ENCODE measurements at places on chromosomes 4 and X.

GRCh38 chr4:73919691-73920090 is 50.5 kb downstream of the CXCL1 start:
- no peak for DNase-seq

GRCh38 chr4:165209796-165210195 is 2.4 kb downstream of the KLHL2 start:
- no peak for DNase-seq

- no peak for DNase-seq
These were observed 1982.5 kb downstream of the ARAP2 start for GRCh38 chr4:34261799-34262314.

DNA sequence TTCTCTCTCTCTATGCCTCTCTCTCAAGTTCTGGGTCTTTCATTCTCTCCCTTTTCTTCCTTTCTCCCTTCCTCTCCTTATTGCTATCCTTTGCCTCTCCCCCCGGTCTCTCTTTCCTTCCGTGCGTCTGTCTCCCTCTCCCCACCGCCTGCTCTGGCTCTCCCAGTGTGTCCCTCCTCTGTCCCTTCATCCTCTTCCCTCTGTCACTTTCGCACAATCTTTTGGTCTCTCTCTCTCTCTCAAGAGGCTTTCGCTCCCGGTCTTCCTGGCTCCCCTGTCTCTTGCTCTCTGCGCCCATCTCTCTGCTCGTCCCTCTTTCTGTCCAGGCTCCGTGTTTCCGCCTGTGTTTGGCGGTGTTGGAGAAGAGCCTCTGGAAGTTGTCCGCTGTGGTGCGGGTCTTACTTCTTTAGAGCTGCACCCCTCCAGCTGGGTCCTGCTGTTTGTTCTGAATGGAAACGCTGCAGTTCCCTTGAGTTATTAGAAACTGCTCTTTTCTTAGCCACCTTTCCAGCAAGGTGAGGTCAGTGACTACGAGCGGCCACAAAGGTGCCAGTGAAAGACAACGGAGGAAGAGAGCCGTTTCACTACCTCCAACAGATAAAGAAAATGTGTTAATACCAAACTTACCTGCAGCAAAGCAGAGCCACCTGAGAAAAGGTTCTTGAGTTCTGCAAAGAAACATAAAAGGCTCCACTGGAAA is 1.1 kb downstream of the BMPR1B start:
- DNase-seq, result peak; percentile 29

GRCh38 chr4:88219099-88219498 is 60.7 kb upstream of the ABCG2 start:
- no peak for DNase-seq

- DNase-seq, result no peak
These were observed 157.7 kb downstream of the SMIM20 start for GRCh38 chr4:26071688-26072087.

DNA sequence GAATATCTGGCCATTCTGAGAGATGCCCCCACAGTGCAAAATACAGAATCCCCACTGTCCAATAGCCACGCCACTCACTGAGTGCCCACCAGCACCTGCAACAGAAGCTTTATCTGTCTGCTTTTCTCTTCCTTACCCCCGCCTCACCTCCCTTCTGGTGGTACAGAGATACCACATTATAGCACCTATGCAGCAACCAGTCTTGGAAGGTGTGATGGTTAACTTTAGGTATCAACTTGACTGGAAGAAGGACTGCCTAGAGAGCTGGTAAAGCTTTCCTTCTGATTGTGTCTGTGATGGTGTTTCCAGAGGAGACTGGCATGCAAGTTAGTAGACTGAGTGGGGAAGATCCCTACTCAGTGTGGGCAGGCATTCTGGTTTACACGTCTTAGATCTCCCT is 61.8 kb upstream of the TXK start:
- no peak for DNase-seq

- no peak for DNase-seq
These were observed 98.4 kb downstream of the AREG start for GRCh38 chr4:74543231-74543781.

GRCh38 chr4:53863158-53863557 is 201.2 kb downstream of the CHIC2 start:
- DNase-seq, result no peak

DNA sequence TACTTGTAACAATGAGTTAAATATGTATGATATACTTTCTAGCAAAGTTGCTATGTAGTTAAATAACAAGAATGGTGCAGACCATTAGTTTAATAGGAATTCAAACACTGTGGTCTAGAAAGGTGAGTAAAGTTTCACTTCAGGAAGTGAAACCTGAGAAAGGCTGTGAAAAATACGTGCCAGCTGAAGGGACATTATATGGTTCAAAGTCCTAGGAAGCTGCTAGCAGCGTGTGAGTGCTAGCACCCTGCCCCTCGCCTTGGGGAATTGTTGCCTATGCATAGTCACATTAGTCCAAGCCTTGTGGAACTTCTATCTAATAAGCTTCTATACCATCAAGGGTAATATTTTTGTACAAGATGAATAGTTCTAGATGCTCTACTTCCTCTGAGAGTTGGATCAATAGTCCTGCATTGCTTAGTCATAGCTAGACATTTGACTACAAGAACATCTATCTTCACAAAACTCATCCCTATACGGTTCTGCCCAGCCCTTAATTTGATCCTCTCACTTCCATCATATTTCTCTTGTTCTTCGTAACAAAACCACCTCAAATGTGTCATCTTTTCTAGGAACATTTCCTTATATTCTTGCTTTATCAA is 45.8 kb upstream of the ARSJ start:
- no peak for DNase-seq

DNA sequence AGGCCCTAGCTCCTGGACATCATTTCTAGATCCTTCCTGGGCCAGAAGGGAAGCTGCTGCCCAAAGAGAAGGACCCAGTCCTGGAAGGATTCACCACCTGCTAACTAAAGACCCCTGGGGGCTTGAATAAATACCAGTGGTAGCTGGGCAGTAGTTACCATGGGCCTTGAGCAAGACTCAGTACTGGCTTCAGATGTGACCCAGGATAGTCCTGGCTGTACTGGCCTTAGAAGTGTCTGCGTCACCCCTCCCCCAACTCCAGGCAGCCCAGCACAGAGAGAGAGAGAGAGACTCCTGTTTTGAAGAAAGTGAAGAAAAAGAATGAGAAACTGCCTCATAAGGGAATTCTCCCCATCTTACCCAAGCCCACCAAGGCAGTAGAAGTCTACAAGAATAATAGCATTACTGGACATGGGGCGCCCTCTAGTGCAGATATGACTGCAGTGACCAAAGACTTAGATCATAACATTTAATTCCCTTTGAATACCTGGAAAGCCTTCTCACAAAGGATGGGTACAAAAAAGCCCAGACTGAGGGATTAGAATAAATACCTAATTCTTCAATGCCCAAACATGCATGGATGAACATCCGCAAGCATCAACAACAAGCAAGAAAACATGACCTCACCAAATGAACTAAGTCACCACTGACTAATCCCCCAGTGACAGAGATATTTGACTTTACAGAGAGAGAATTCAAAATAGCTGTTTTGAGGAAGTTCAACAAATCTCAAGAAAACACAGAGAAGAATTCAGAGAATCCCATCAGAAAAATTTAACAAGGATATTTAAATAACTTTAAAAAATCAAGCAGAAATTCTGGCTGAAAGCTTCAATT is 171.8 kb downstream of the HNRNPD start:
- no peak for DNase-seq

DNA sequence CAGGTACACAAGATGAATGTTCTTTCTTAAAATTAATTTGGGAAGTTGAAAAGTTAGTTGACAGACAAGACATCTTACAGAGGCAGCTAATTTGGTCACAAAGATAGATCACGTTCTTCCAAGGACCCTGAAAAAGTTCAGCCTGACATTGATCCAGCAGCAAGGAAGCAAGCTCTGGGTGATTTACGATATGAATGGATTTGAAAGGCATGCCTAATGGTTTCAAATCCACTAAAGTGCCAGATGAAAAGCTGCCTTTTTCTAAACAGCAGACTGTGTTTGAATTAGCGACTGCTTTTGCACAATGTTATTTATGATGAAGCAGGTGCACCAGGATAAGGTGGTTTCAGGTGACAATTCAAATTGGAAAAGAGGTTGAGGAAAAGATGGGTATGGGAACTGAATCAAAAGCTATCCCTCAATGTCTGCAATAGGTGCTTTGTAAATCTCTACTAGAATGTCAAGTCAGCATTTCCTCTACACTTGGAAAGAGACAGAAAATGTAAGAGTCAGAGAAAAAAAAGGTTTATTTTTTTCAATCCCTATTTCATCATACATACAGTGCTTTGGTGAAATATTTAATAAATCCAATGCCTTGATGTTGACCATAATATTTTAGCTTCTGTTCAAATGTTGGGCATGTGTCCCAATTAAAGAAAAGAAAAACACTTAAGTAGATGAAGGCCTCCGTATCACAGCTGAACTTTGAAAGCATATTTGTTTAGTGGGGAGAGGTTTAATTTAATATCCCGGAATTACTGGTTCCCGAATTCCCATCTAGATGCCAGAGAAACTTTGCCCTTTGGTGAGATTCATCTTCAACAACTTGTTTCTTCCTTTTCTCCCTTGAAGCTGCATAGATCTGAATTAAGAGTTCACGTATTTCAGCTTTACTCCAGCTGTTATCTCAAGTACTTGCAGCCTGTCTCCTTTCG is 6.0 kb downstream of the RASGEF1B start:
- no peak for DNase-seq

DNA sequence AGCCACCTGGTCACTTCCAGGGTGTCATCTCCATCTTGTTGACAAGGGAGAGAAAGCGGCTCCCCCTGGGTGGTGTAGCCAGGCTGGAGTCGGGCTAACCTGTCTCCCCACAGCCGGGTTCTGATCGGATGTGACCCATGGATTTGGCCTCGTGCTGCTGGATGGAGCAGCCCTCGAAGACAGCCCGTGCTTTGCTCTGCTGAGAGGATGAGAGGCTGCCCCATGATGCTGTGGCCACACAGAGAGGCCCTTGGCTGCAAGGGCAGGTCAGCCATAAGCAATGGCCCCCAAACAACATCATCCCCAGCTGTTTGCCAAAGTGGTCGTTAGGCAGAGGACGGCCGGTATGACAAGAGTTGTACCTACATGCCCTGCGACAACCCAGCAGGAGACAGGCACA is 106.6 kb downstream of the HMX1 start:
- DNase-seq, result no peak

DNA sequence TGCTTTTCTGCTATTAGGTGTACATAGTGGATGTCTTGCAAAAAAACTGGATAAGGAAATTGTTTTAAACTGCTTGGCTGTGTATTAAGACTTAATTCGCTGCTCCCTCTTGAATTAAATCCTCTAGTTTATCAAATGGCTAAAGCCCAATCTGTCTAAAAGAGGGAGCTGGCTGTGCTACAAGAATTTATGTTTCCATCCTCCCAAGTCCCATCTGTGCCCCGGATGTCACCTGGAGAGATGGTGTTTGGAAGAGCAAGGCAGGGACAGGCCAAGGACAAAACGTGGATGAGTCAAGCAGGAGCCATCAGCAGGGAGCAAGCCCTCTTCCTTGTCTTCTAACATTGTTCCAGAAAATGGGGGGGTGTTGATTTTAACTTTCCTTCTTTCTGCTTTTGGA is 171.3 kb upstream of the LCORL start:
- DNase-seq, result no peak

- no peak for DNase-seq
These were observed 168.5 kb upstream of the LDB2 start for GRCh38 chr4:17066972-17067371.

- no peak for DNase-seq
These were observed 134.4 kb downstream of the SMIM20 start for GRCh38 chr4:26048378-26048882.

- no peak for DNase-seq
These were observed 152.4 kb upstream of the BMPR1B start for GRCh38 chr4:94605241-94605805.

DNA sequence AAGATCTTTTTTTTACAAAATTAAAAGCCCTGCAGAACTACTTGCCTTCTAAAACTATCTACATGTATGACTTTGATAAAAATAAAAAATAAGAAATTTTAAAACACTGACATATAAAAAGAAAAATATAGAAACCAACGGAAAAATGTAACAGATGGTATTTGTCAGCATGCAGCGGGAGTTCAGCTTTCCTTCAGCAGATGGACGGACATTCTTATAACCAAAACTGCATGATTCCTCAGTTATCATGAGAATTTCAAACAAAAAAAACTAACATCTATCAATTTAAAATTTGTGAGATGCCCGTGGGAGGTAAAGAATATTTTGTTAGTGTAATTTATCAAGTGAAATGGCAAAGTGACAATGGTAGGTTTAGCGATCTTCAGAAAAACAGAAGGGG is 23.2 kb downstream of the RWDD4 start:
- DNase-seq, result no peak

GRCh38 chr4:4227510-4228355 is 1.0 kb upstream of the OTOP1 start:
- DNase-seq, result no peak

GRCh38 chr4:168908851-168909273 is 101.2 kb downstream of the CBR4 start:
- DNase-seq, result no peak

DNA sequence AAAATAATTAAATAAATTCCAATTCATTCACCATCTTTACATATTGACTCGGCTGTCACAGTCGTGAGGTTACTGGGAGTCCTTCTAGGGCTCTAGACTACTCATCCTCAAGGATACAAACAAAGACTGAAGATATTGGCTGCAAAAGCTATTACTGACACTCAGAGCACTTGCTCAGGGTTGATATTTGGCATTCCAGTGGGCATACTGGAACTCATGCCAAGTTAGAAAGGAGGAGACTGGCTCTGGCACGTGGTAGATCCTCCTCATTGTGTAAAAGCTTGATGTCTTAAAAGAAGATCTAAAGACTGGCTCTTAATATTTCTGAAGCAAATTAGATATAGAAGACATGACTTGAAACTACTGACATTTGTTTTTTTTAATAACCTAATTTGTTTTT is 172.7 kb downstream of the GPM6A start:
- DNase-seq, result no peak

DNA sequence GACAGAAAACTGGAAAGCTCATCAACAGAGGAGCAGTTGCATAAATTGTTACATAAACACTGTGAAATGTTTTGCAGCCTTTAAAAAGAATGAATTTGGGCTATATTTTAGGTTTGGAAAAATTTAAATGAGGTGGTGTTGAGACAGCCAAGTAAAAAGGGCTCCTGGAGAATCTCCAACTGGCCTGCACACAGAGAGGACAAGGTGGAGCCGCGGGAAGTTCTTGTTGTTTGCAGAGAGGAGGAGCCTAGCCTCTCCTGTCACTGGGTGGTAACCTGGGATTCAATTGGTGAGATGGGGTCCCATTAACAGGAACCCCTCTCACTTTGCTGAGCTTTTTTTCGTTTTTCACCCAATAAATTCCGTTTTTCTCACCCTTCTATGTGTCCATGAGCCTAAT is 13.4 kb downstream of the GIMD1 start:
- no peak for DNase-seq

- no peak for DNase-seq
These were observed 293.2 kb upstream of the SLC7A11 start for GRCh38 chr4:138535316-138535715.

DNA sequence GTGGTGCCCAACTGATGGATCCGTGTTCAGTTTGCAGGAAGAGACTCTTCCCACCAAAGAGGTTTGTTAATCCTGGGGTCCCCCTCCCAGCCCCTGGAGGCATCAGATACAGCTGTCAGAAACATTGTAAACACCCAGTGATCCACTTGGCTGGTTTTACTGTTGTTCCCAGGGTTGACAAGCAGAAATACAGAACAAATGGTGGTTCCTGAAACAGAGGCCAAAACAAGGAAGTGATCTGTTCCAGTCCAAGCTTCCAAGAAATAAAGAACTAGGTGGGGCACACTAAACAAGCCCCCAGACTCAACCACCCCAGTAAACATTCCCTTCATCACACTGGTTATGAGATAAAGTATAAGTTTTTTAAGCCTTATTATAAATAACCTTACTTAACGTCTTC is 1.4 kb downstream of the TMLHE start:
- no peak for DNase-seq

GRCh38 chrX:23344238-23344903 is 9.7 kb downstream of the PTCHD1 start:
- no peak for DNase-seq
